Fibroblast of skin of left biceps (primary cell): ENCODE measurements at places on chromosomes 13 and 19.

DNA sequence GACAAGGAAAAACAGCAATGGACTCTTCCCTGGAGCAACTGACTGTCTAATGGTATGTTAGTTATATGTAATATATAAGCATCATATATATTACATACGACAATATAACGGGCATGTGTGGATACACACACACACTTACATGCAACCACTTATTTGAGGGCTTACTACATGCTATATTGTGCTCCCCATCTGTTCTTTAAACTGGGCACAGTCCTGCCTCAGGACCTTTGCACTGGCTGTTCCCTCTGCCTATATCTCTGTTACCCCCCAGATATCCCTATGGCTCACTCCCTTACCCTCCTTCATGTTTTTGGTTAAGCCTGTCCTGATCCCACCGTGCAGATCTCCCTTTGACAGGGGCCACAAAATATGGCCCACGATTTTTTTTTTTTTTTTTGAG is 10.2 kb downstream of the TICAM1 start:
- no peak for DNase-seq

DNA sequence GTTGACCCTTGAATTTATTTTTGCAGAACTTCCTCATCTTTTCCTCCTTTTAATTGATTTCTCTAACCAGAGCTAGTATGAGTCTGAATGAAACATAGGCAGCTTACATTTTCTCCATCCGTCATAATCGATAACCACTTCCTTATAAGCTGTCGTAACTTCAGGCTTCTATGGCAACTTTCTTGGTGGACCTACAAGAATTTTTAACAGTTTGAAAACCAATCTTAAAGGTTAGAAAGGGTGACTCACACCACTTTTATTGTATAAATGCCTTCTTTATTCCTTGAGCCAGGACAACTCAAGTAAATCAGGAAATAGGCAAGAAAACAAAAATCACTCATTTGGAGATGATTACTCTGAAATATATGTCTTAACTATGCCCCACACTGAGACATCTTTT is 105.7 kb upstream of the KL start:
- no peak for DNase-seq

DNA sequence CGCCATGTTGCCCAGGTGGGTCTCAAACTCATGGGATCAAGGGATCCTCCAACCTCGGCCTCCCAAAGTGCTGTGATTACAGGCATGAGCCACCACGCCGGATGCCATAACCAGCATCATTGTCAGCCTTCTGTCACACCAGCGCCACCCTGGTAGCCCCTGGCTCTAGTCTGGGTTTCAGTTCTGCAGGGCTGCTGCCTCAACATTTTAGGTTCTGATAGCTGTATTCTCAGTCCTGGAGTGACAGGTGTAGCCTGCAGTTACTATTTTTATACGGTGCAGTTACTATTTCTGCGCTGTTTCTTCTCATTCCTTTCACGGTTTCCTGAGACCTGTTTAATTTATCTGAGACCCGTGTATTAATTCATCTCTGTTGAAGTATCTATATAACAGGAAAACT is 57.1 kb downstream of the TRPM4 start:
- DNase-seq, result no peak

GRCh38 chr13:48831248-48831647 is 144.5 kb upstream of the FNDC3A start:
- no peak for DNase-seq
